NCI-H1417 (cell line): ENCODE measurements at places on chromosomes 1 and 21.
A peak's percentile ranks its signal among the peaks of the same experiment; 100 is the strongest.

GRCh38 chr1:167795810-167796740 lies 74.3 kb downstream of the MPZL1 start:
- DNase-seq = no peak

GRCh38 chr1:216533776-216534175 lies 110.5 kb upstream of the USH2A start:
- no peak for DNase-seq

- no peak for DNase-seq
Measured at GRCh38 chr1:174995916-174996315, 3.8 kb upstream of the CACYBP start.

DNA sequence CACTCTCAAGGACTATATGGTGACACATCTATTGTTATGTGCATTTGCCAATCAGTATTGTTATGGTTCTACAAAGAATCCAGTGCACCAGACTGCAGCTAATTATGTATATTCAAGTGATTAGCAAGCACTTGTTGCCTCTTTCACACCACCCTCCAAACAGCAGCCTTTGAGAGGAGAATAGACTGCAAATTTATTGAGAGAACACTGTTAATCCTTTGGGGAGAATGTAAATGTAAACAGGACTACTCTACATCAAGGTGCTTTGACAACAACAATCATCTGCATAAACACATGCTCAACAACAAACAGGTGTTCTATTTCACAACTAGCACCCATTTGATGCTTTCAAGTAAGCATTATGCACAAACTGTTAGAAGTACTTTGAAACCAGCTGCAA lies 117.4 kb downstream of the AKT3 start:
- peak; percentile 95 for DNase-seq

- DNase-seq = no peak
Measured at GRCh38 chr1:145922266-145922665, 3.7 kb upstream of the PEX11B start.

GRCh38 chr1:38455829-38456530 lies 403.6 kb downstream of the RRAGC start:
- DNase-seq = peak; percentile 72

- no peak for DNase-seq
Measured at GRCh38 chr1:32651461-32652073, 559 bp downstream of the RBBP4 start.

GRCh38 chr1:93723110-93723509 lies 41.5 kb upstream of the BCAR3 start:
- no peak for DNase-seq

- DNase-seq = no peak
Measured at GRCh38 chr1:205633421-205633976, 1.7 kb upstream of the ELK4 start.

- DNase-seq = no peak
Measured at GRCh38 chr1:22983944-22984343, 11.3 kb upstream of the LACTBL1 start.

GRCh38 chr21:20646431-20647165 lies 351.6 kb upstream of the NCAM2 start:
- no peak for DNase-seq

GRCh38 chr1:226626577-226626956 lies 78.0 kb downstream of the STUM start:
- peak; percentile 7 for DNase-seq

- DNase-seq = no peak
Measured at GRCh38 chr1:161743231-161743630, 6.4 kb upstream of the DUSP12 start.

- DNase-seq = no peak
Measured at GRCh38 chr1:26607186-26607585, 77.6 kb downstream of the RPS6KA1 start.

DNA sequence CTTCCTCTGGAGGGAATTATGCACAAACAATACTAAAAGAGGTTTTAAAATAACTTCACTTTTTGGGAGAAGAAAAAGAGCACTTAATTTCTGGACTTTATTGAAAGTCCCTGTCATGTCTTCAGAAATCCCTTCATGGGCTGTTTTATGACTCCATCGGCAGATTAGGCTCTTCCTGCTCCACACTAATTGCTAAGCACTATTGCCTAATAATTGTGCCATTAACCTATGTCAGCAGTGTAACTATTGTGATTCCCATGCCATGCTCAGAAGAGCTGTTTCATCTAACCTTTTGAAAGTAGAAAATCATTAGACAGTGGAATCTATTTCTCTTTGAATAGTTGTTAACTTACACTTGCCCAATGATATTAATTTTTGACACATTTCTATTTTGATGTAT lies 489.3 kb upstream of the RUNX1 start:
- DNase-seq = no peak

GRCh38 chr21:45836268-45836655 lies 145.3 kb upstream of the COL6A1 start:
- DNase-seq = no peak

GRCh38 chr1:3703786-3704371 lies 48.4 kb upstream of the CCDC27 start:
- DNase-seq = no peak

DNA sequence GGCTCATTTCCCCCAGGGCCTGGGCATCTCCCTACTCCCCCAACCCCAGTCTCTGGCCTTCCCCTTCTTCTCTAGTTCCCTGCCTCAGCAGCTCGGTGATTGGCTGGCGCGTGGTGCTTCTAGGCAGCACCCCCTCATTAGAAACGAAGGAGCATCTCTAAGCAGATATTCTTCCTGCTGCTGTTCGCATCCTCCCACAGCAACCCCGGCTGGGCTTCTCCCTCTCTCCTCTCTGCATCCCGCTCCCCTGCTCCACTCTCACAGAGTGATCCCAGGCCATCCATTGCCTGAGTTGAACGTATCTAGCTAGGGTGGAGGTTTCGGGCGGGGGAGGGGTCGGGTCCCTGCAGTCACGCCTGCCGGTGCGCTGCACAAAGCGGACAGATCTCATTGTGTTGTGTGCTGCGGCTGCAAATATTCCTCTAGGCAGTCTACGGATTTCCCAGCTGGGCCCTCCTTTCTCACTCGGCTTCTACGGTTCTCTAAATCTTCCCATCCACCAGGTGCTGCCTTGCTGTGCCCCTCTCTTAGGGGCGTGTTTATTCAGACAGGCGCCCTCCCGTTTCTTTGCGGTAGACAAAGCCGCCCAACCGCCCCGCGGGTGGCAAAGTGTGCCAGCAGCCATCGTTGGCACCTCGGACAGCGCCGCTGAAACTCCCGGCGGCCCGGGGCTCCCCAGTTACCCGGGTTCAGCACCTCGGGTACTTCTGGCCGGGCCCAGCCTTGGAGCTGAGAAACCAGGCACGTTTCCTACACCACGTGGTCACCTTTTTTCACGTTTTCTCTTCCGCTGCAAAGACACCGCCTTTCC lies 2.2 kb downstream of the CACNA1E start:
- DNase-seq = peak; percentile 97

- DNase-seq = no peak
Measured at GRCh38 chr1:173393659-173394000, 83.5 kb upstream of the PRDX6 start.

DNA sequence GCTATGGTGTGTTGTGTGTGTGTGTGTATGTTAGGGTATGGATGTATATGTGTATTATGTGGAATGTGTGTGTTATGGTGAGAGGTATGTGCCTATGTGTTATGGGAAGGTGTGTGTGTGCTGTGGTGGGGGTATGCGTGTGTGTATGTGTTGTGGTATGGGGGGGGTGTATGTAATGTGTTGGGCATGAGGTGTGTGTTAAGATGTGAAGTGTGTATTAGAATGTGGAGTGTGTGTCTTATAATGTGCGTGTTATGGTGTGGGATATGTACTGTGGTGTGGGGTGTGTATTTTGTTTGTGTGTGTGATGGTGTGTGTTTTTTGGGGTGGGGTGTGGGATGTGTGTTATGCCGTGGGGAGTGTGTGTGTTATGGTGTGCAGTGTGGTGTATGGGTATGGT lies 242.5 kb downstream of the RHOU start:
- no peak for DNase-seq

DNA sequence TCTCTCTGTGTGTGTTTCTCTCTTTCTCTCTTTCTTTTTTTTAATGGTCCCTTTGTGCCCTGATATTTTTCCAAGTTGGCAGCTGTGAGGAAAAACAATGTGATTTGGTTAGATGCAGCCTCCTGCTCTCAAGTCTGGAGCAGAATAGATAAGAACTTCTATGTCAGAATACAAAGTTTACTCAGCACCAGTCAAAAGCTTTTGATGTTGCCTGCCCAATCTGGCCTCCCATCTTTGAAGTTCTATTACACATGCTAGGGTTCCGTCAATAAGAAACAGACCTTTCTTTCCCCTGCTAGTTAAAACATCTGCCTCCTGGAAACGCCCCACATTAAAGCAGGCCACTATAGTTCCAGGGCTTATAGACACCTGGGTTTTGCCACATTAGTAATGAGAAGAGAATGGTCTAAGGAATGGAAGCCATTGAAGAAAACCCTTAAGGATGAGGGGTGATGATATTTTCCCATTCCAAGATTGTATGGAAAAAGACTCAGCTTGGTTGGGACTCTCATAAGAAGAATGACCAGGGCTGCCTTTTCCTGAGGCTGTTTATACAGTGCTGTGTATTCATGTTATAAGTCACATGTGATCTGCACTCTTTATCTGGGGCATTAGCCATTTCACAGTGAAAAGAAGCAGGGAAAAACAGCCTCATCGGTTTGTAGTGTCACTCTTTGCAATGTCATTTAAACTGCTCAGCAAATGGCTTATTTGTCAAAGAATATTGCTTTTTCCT lies 414.7 kb upstream of the PROX1 start:
- no peak for DNase-seq

GRCh38 chr1:2977886-2978611 lies 43.2 kb upstream of the ACTRT2 start:
- DNase-seq = no peak

DNA sequence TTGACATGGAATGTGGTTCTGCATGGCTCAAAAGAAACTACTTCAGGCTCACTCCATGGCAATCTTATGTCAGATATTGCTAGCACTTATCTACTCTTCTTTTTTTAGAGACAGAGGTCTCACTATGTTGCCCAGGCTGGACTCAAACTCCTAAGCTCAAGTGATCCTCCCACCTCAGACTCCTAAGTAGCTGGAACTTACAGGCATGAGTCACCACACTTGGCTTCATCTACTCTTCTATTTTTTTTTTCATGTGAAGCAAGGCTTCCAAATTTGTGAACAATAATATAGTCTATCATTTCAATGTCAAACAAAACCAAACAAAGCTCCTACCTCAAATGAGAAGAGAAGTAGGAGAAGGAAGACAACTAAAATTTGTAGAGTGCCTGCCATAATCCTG lies 7.5 kb upstream of the PSEN2 start:
- no peak for DNase-seq

DNA sequence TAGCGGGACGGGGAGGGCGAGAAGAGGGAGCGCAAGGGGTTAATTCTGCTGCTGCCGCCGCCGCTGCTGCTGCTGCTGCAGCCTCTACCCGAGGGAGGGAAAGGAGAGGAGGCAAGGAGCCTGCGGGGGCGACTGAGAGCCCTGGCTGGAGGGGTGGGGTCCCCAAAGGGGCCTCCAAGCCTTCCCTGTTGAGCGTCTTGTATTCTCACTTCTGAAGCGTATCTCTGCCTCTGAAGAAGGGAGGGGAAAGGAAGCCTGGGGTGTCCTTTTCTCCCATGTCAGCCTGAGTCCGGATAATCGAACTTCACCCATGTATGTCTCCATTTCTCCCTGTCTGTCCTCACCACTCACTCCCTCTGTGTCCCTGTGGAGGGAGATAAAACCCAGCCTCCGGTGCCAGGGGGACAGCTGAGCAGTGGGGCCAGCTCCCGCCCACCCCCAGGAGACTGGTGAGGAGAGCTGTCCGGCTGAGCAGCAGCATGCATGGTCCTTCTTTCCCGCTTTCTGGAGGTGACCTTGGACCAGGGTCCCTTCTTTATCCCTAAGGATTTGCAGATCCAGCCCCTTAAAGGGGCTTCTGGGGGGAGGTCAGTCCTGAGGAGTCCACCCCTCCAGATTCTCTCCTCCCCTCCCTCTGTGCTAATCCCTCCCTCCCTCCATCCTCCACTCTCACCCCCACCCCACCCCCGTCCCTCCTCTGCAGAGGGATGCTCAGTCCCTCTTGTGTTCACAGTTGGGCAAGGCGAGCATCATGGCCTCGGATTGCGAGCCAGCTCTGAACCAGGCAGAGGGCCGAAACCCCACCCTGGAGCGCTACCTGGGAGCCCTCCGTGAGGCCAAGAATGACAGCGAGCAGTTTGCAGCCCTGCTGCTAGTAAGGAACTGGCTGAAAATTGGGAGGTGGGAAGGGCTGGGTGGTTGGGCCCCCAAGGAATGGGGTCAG lies 1.0 kb downstream of the NCDN start:
- DNase-seq = no peak

- DNase-seq = no peak
Measured at GRCh38 chr1:245953876-245954660, 553.0 kb downstream of the SMYD3 start.

DNA sequence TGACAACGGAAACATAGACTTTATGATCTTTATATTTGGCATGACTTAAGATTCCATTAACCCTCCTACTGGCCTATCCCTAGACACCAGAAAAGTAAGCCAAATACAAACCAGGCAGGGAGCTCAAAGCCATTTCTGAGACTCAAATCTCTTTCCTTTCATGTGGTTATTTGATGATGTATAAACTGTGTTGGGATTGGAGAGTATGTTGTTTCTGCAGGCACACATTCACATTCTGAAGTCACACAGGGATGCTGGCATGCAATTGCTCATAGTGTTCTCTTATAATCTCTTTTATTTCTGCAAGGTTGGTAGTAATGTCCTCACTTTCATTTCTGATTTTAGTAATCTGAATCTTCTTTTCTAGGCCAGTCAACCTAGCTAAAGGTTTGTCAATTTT lies 5.8 kb downstream of the ZMYND12 start:
- no peak for DNase-seq

GRCh38 chr1:180962178-180962577 lies 49.5 kb downstream of the KIAA1614 start:
- DNase-seq = peak; percentile 41
